HFFc6 (cell line): ENCODE measurements at places on chromosomes 12 and 14. TPM values are rescaled to one million over a fixed set of nuclear protein-coding genes. Genes with fewer than 3 reads are reported as not detected.

The C1R gene
- total RNA-seq: 8.7 to 35.8 TPM (median 9.4 TPM) in 3 replicates

DNA sequence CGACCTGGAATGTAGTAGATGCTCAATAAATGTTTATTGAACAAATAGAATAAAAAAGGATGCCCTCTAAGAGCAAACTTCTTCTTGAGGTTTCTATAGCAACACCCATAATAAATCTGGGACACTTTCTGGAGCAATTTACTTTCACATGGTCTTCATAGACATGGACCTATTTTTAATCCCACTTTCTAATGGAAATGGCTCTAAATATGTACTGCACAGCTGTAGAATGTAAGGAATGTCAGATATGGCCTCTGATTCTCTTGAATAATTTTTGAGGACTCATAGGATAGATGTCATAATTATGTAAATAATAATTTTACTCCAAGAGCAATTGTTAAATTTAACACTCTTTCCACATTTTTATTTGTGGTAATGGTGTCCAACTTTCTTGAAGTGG lies 133.5 kb upstream of the DAAM1 start:
- H3K27me3 ChIP-seq: peaks cover 2% of the 10 kb centered on the region; the same call in 1 of the 2 replicates
- no peaks in the 10 kb centered on the region for H3K36me3 ChIP-seq
- no peaks in the 10 kb centered on the region for H3K4me1 ChIP-seq

The PPHLN1 gene
- total RNA-seq: 58.1 to 63.7 TPM (median 60.5 TPM) in 3 replicates

GRCh38 chr14:41817626-41818025 lies 210.9 kb downstream of the LRFN5 start:
- no peaks in the 10 kb centered on the region for H3K36me3 ChIP-seq
- no peak overlapping the region for H3K4me3 ChIP-seq
- H3K27me3 ChIP-seq: no peaks in the 10 kb centered on the region
- no peak overlapping the region for H3K27ac ChIP-seq
- no peaks in the 10 kb centered on the region for H3K4me1 ChIP-seq
- DNase-seq: no peak

The CCDC60 gene
- total RNA-seq: not detected in 3 replicates

DNA sequence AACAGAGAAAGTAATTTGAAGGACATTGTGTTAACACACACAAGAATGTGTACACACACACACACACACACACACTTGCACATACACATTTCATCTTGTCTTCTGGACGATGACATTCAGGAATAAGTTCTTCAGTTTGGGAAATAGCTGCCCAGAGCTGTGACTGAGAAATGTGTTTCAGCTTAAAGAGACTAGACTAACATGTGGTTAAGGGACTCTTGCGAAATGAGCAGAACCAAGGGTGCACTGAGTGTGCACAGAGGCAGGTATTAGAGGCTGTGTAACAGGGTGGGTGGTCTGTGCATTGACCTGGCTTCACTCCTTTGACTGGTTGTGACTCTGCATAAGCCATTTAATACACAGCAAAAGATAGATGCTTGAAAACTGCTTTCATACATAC lies 29.4 kb upstream of the KCNA5 start:
- H3K4me1 ChIP-seq: no peaks in the 10 kb centered on the region
- H3K36me3 ChIP-seq: no peaks in the 10 kb centered on the region
